ENCODE measurements at places on chromosomes 5 and 9.
A peak's percentile ranks its signal among the peaks of the same experiment; 100 is the strongest.

GRCh38 chr5:14184725-14185124 is 41.6 kb downstream of the TRIO start:
- H3K36me3 ChIP-seq: no peaks in the 10 kb centered on the region
- no peaks in the 10 kb centered on the region for H3K27me3 ChIP-seq

GRCh38 chr5:175921061-175921730 is 46.9 kb downstream of the THOC3 start:
- no peak overlapping the region for H3K4me3 ChIP-seq
- H3K4me1 ChIP-seq: peaks cover 6% of the 10 kb centered on the region
- no peaks in the 10 kb centered on the region for H3K27me3 ChIP-seq
- H3K36me3 ChIP-seq: no peaks in the 10 kb centered on the region

DNA sequence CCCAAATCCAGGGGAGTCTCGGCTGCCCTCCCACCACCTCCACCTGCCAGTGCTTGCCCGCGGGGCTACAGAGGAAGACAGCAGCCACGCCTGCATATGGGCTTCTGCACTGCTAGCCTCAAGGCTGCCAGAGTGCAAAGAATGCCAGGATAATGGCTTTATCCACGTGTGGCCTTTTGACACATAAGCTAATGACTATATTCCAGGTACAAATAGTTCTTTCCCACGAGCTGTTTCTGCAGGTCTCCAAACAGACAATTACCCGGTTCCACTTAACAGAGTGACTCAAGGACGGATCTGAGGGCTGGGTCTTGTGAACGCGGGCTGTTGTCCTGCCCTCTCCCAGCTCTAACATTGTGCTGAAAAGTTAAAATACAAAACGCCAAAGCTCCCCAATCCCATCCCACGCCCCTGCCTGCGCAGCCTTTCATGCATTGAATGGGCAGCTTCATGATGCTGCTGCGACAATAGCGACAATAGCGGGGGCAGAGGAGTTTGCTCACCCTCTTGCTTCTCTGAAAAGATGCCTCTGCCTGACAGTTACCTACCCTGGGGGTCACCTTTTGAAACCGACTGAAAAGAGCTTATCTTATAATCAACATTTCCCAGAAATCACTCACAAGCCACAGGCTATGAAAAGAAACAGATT is 39.1 kb upstream of the MSH3 start:
- no peak overlapping the region for H3K27ac ChIP-seq
- H3K36me3 ChIP-seq: no peaks in the 10 kb centered on the region
- H3K4me3 ChIP-seq: no peak overlapping the region

DNA sequence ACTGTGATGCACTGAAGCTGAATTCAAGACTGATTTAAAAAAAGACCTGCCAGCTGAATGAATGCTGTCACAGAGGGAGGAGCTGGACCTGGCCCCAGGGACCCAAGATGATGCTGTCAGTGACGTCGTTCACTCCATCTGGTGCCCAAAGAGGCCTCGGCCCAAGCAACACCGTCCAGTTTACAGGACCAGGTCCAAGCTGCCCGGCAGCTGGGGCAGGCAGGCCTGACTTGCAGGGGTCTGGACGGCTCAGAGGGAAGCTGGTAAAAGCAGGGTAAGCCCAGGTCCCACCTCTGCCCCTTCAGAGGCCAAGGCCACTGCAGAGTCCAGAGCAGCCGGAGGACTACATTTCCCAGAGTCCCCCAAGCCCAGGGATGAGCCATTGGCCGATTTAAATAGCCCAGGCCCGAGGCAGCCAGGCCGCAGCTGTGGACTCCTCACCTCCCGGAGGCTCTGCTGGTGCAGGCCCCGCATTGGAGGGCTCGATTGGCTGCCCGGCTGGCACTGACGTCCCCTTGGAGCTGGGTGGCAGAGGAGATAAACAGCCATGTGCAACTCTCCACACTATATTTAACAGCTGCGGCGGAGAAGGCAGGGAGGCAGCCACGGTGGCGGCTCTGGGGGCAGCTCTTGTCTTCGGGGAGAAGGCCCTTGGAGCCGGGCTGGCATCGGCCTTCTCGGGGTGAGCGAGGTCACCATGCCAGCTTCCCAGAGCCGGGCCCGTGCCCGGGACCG is at the start of gene PLPP7:
TSS of gene PLPP7 (plus strand) at position 423 of the 735 bp plus-strand sequence. CDS start at position 698, 275 bp downstream.
- H3K27me3 ChIP-seq: peaks cover 8% of the 10 kb centered on the region
- H3K4me3 ChIP-seq: no peak within 1 kb of the TSS
- DNase-seq: peak; percentile 21
- no peak within 1 kb of the TSS for H3K27ac ChIP-seq

DNA sequence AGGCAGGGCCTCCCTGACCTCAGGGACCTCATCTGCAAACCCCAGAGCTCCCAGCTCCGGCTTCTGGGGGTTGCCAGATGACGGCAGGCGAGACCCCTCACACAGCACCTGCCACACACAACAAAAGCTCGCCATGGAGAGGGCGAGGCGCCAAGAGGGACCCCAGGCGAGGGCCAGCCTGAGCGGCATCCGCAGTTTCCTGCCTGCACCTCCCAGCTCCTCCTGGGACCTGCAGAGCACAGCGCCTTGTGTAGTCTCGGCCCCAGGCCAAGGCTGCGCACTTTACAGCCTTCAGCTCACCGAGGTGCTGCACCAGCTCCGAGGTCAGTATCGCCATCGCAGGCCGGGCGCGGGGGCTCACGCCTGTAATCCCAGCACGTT is 82.4 kb upstream of the ADAMTS2 start:
- no peak overlapping the region for H3K27ac ChIP-seq
- H3K36me3 ChIP-seq: no peaks in the 10 kb centered on the region
- no peaks in the 10 kb centered on the region for H3K4me1 ChIP-seq
- no peak for DNase-seq
- H3K27me3 ChIP-seq: peaks cover 23% of the 10 kb centered on the region

- no peak for DNase-seq
- no peaks in the 10 kb centered on the region for H3K27me3 ChIP-seq
- no peak overlapping the region for H3K4me3 ChIP-seq
- H3K36me3 ChIP-seq: no peaks in the 10 kb centered on the region
- H3K27ac ChIP-seq: no peak overlapping the region
These were observed 316.4 kb upstream of the GRIN3A start for GRCh38 chr9:102054811-102055210.

GRCh38 chr5:27392716-27393115 is 354.3 kb upstream of the CDH9 start:
- no peaks in the 10 kb centered on the region for H3K36me3 ChIP-seq
- peaks cover 2% of the 10 kb centered on the region for H3K4me1 ChIP-seq
- DNase-seq: no peak

- H3K27me3 ChIP-seq: peaks cover 27% of the 10 kb centered on the region
- no peaks in the 10 kb centered on the region for H3K4me1 ChIP-seq
- H3K27ac ChIP-seq: no peak overlapping the region
- peak overlapping the region; percentile 16 for H3K4me3 ChIP-seq
- no peaks in the 10 kb centered on the region for H3K36me3 ChIP-seq
- no peak for DNase-seq
These were observed 9.0 kb upstream of the ADGRD2 start for GRCh38 chr9:124441291-124441690.

DNA sequence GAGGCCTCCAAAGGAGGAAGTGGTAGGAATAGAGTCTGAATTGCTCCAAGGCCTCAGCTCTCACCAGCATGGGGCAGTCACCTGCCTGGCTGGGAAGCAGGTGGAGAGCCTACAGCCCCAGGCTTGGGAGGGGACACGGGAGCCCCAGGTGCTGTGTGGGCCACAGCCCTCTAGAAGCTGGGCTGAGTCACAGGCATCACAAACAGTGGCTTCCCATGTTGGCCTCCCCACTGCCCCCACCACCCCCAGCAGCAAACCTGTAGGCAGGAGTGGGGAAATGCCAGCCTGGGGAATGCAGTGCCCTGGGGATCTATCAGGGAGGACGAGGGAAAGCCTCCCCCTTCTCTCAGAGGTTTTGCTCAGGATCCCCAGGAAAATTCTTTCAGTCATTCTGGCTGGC is 309.6 kb downstream of the SLIT3 start:
- peaks cover 36% of the 10 kb centered on the region for H3K27me3 ChIP-seq
- H3K4me3 ChIP-seq: no peak overlapping the region
- no peak overlapping the region for H3K27ac ChIP-seq

GRCh38 chr5:78843436-78843835 is 141.7 kb downstream of the ARSB start:
- no peak for DNase-seq
- peaks cover 2% of the 10 kb centered on the region for H3K36me3 ChIP-seq
- peaks cover 3% of the 10 kb centered on the region for H3K4me1 ChIP-seq

DNA sequence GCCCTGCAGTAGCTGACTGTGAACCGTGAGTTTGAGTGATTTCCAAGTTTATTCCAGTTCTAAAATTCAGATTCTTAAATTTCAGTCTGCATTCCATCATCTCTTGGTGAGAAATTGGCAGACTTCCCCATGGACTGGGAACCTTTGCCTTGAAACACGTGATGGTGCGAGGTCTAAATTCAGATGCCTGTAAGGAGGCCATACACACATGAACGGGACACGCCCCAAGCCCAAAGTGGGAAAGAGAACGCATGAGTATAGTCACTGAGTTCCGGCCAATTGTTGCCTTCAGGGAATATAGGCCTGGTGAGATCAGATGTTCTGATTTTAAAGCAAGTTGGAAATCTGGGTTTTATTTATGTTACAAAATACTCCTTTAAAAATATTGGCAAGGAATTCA is 1084.4 kb upstream of the WWC1 start:
- no peaks in the 10 kb centered on the region for H3K36me3 ChIP-seq
- no peak for DNase-seq
- no peaks in the 10 kb centered on the region for H3K27me3 ChIP-seq
- no peaks in the 10 kb centered on the region for H3K4me1 ChIP-seq
- H3K4me3 ChIP-seq: no peak overlapping the region
- no peak overlapping the region for H3K27ac ChIP-seq

DNA sequence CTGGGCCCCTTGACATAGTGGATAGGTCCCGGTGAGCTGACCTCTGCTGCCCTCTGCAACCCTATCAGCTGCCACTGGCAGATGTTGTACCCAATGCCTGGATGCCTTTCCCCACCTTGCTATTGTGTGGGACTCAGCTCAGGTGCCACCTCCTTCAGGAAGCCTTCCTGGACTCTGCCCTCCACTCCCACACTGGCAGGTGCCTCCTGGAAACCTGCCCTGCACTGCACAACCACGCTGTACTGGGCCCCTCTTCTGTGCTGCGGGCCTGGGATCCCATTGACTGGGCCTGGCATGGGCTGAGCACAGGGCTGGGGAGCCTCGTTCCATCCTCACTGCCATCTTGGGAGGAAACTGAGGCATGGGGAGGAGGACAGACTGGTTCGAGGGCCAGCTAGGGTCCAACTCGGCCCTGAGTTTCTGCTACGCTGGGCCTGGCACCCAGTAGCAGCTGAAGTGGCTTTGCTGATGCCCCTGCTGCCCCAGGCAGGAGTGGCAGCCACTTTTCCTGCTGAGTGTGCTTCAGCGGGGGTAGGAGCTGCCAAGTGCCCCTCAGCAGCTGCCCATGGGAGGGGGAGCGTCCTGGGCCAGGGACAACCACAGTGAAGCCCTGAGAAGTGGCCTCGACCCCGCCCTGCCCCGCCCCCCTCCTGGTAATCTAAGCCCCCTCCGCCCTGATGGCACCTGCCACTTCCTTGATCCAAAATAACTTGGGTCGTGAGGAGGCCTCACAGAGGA is 1.3 kb downstream of the AK1 start:
- H3K36me3 ChIP-seq: peaks cover 33% of the 10 kb centered on the region
- H3K27me3 ChIP-seq: no peaks in the 10 kb centered on the region
- no peak for DNase-seq
- peaks cover 43% of the 10 kb centered on the region for H3K4me1 ChIP-seq

DNA sequence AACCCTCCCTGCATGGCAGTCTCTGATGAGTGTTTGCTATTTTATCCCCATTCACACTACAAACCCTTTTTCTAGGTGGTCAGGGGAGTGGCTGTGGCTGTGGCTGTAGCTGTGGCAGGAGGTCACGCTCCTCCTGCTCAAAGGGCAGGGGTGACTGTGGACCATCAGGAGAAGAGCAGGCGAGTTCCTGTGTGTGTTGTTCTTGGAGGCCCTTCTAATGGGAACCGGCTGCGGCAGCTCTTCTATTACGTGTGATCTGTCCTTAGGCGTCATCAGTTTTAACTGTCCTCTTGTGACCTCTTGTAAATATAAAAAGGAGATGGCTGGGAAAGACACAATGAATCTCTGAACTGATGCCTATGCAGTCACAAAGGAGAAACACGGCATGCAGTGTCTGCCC is 65.1 kb downstream of the ANKH start:
- DNase-seq: peak; percentile 87
- H3K36me3 ChIP-seq: peaks cover 6% of the 10 kb centered on the region
- H3K27ac ChIP-seq: no peak overlapping the region

DNA sequence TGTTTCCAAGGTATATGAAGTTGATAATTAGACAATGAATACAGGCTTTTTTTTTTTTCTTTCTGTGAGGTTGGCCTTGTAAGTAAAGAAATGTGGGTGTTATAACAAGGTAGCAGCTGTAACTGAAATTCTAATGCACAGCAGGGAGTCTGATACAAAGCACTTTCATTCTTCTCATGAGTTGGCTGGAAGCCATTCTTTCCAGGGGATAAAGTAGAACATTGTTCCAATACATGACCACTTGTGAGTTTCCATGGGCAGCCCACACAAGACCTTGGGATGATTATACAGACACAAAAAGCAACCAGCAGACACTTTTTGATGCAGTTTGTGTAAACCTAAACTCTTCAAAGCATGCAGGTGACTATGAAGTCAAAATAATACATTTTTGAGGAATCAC is 1785.9 kb upstream of the WWC1 start:
- no peaks in the 10 kb centered on the region for H3K36me3 ChIP-seq
- H3K4me3 ChIP-seq: no peak overlapping the region
- no peaks in the 10 kb centered on the region for H3K4me1 ChIP-seq

- DNase-seq: no peak
- H3K36me3 ChIP-seq: no peaks in the 10 kb centered on the region
- no peak overlapping the region for H3K27ac ChIP-seq
- peaks cover 7% of the 10 kb centered on the region for H3K27me3 ChIP-seq
- H3K4me1 ChIP-seq: no peaks in the 10 kb centered on the region
These were observed 94.1 kb downstream of the FGF18 start for GRCh38 chr5:171513591-171513990.

DNA sequence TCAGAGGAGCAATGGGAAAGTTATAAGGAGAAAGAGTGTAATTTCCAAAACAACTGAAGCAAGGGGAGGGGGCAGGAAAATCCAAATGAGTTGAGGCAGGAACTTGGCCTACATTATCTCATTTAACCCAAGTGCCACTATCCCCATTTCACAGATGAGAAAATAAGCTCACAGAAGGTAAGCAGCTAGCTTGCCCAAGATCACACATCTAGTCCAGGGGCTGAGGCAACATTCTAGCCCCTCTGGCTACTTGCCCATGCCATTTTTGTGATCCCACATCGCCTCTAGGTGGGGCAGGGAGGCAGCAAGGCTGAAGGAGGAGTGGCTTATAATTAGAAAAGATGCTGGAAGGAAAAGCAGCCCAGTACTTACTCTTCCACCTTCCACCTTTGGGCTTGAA is 2.6 kb upstream of the PSIP1 start:
- no peaks in the 10 kb centered on the region for H3K4me1 ChIP-seq
- H3K4me3 ChIP-seq: no peak overlapping the region
- H3K27me3 ChIP-seq: no peaks in the 10 kb centered on the region
- peak; percentile 22 for DNase-seq

GRCh38 chr5:125451622-125452021 is 705.2 kb upstream of the ZNF608 start:
- no peaks in the 10 kb centered on the region for H3K27me3 ChIP-seq
- DNase-seq: no peak
- H3K4me3 ChIP-seq: no peak overlapping the region
- H3K27ac ChIP-seq: no peak overlapping the region
- no peaks in the 10 kb centered on the region for H3K4me1 ChIP-seq
- H3K36me3 ChIP-seq: no peaks in the 10 kb centered on the region

- peaks cover 8% of the 10 kb centered on the region for H3K4me1 ChIP-seq
- no peak overlapping the region for H3K27ac ChIP-seq
- no peak overlapping the region for H3K4me3 ChIP-seq
- H3K36me3 ChIP-seq: no peaks in the 10 kb centered on the region
- H3K27me3 ChIP-seq: peaks cover 8% of the 10 kb centered on the region
These were observed 114.8 kb downstream of the LIFR start for GRCh38 chr5:38441453-38442246.

Measured in mesenchymal stem cell (in vitro differentiated cells and primary cell).